Urinary bladder (tissue), 4 donors: ENCODE measurements at places on chromosomes 16 and 17. TPM values are rescaled to one million over a fixed set of nuclear protein-coding genes. Genes with fewer than 3 reads are reported as not detected.

DNA sequence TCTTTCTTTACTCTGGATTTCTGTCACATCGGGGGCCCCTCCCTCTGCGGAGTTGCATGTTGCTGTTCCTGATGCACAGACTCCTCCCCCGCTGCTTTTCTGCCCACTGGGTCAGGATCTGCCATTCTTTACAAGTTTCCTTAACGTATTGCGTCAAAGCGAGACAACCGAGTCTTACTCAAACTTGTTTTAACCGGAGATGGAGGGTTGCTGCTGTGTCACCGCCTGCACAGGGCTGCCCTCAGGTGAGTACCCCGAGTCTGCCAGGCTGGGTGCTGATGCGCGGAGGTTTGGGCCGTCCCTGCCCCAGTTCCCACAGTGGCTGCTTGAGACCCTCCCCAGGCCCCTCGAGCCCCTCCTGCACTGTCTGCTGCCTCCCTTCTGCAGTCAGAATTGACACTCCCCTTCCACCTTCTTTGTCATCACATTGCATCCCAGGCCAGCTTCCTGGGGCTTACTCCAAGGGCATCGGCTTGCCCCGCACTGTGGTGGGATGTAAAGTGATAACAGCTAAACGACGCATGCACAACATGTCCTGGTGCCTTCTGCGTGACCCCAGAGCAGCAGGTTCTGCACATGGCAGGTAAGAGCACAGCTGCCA lies 19.3 kb downstream of the CARHSP1 start:
- DNase-seq, result no peak

DNA sequence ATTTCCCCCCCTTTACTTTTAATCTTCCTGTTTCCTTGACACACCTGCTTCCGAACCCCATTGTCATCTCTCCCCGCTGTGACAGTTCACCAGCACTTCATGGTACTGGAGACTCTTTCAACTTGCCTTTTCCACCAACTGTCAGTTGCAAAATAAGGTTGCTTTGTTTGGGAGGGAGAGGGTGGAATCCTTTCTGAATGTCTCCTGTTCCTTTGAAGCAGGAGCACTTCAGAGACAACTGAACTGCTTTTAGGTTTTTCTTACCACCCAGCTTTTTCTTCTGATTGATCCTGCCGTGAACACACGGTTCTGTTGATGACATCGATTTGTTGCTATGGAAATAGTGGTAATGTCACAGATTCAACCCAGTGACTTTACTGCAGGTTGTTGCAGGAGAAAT lies 42.0 kb downstream of the RPA1 start:
- DNase-seq, result no peak

DNA sequence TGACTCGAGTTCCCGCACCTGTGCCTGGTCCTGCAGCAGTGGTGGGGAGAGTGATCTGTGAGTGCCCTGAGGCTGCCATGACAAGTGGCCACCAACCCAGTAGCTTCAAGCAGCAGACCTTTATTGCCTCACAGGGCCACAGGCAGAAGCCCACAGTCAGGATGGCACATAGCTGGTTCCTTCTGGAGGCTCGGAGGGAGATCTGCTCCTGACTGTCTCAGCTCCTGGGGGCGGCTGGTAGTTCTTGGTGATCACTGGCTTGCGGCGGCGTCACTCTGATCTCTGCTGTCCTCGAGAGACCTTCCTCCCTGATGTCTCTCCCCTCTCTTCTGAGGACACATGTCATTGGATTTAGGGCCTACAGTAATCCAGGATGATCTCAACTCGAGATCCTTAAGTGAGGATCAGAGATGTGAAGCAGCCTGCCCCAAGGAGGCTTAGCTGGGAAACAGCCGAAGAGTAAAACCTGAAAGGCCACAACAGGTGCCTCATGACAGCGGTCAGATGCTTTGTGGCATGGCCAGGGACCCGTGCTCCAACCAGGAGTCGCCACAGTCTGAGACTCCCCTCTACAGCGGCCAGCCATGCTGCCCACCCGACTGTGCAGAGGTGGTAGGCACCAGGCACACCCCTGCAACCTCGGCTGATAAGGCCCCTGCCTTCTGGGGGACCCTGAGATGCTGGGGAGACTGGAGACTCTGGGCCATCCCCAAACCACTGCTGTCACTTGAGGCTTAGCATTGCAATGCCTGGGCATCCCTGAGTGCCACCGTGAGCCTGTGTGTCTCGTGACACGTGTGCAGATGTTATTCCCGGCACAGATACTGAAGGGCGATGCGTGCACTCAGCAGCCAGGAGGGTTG lies 30.0 kb upstream of the SLC38A10 start:
- no peak for DNase-seq

- DNase-seq, result no peak
These were observed 21.6 kb upstream of the ATP2A3 start for GRCh38 chr17:3985846-3986245.

GRCh38 chr16:24925163-24925562 lies 79.4 kb downstream of the SLC5A11 start:
- no peak for DNase-seq

GRCh38 chr16:70331588-70332358 lies 14.9 kb upstream of the DDX19A start:
- DNase-seq, result no peak

DNA sequence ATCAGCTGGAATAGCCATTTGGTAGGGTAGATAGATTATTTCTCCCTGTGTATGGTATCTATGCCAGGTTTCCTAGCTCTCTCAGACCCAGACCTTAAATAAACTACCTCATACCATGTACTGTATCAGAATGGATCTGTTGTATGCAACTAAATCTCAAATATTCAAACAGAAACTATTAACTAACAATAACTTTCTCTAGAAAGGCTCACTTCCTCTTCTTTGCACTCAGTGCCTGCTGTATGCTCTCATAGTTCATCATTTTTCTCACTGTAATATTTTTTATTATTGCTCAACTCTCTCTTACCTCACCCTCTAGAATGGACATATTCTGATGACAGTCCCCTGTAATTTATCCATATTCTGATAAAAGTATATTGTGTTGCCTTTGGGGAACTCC lies 182.4 kb downstream of the TOX3 start:
- DNase-seq, result no peak

DNA sequence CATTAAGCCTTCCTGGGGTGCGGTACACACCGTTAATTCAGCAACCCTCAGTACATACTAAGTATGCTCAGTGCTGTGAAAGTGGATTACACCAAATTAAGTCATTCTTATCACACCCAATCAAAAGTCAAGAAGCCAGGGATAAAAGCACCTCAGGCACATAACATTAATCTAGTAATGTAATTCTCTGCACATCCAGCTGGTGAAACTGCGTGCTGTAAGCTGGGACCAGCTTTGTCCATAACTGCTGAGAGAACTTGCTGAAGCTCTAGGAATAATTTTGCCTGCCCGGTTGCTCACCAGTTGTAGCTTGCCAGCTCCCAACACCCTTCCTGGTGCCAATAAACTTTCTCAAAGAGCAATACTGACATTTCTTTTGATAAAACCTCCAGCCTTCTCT lies 44.9 kb downstream of the SLC47A1 start:
- DNase-seq, result no peak

GRCh38 chr16:20393801-20394577 lies 10.5 kb downstream of the PDILT start:
- no peak for DNase-seq

DNA sequence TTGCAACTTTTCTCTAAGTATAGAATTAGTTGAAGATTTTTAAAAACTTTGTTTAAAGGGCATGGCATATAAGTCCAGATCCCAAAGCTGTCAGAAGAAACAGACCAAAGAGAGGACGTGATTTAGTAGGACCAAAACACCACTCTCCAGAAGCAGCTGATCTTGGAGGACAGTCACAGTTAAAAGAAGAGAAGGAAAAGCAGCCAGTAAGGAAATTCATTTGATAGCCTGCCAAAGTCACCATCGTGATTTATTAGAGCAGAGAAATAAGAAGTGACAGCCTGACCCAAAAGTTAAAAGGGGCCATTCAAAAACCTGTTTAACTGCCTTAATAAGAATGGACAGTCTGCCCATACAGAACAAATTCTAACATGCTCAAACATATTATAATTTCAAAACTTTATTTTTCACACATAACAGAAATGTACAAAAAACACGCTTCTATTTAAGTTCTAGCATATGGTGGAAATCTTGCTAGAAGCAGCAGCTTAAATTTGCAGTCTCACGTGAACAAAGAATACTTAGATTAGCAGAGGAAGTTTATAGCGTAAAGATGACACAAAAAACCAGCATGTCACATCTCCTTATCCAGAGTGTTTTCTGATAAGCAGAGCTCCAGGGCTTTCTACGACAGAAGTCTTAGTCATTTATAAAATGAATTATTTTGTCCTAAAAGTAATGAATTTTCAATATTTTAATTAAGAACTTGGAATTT lies 37.2 kb downstream of the TXNDC11 start:
- no peak for DNase-seq

DNA sequence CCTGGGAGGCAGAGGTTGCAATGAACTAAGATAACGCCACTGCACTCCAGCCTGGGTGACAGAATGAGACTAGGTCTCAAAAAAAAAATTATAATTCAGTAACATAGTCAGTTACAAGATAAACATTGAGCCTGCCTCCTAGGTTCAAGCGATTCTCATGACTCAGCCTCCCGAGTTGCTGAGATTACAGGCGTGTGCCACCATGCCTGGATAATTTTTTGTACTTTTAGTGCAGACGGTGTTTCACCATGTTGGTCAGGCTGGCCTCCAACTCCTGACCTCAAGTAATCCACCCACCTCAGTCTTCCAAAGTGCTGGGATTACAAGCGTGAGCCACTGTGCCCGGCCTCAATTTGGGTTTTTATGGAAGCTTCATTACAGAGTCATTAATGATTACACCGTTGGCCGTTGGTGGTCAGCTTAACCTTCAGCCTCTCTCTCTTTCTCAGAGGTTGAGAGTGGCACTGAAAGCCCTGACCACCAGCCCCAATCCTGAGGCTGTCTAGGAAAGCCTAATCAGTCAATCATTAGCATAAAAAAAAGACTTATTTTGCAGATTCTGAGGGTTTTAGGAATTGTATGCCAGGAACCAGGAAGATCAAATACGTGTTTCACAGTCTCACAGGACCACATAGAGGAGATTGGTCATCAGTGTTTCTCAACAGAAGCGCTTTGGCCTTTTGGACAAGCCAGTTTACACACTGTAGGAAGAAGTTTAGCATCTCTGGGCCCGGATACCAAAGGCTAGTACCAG lies 1.3 kb upstream of the LRRC37A3 start:
- DNase-seq, result no peak

- DNase-seq, result no peak
These were observed 35.5 kb upstream of the ETV4 start for GRCh38 chr17:43581613-43582012.

DNA sequence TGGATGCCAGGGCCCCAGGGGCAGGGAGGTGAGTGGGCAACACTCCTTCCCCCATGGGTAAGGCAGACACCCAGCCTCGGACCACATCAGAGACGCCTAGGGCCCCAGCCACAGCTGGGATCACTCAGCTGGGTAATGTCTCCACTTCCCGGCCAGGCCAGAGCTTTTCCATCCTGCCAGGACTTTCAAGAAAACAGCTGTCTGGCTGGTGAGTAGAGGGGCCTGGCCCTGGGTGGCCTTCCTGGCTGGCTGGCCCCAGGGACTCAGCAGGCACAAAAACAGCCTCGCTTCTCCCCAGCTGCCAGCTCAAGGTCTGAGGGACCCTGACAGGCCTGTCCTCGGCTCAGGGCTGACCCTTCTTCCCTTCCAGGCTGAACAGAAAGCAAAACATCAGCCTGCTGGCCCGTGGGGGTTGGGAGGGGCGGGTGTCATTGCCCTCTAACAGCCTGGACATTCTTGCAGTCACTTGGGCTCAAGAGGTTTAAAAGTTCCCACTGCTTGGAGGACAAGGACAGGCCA lies 45.3 kb upstream of the JPH3 start:
- DNase-seq, result no peak

- DNase-seq, result no peak
These were observed 7.6 kb downstream of the NOL11 start for GRCh38 chr17:67725373-67725791.

DNA sequence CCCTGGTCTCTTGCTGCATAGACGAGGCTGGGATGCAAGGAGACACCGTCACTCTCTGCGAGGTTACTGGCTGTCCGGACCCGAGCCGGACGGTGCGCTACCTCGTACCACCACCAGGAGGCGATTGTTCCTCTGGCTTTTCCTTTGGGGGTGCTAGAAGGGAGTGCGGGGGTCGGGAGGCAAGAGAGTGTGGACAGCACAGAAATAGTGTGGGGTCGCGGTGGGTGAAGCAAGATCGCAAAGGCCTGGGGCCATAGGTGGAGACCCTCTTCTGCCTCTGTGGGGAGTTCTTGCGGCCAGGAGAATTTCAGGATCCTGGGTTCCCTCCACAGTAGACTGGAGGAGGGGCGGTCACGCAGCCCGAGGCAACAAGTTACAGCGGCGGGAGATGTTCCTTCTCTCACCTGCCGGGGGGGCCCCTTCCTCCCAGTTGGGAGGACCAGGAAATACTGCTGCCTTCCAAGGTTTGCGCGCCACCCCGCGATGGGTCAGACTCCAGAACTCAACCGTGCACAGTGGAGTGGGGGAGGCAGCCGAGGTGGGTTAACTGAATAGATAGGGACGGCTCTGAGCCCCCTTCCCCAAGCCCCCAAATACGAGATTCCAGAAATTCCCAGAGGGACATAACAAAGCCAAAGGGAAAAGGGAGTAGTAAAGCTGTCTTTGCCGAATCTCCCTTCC lies 6.9 kb downstream of the PHOSPHO1 start:
- DNase-seq, result no peak

- DNase-seq, result no peak
These were observed 398.6 kb downstream of the CPPED1 start for GRCh38 chr16:12405089-12405488.

GRCh38 chr17:42230225-42230624 lies 35.9 kb upstream of the GHDC start:
- DNase-seq, result no peak

DNA sequence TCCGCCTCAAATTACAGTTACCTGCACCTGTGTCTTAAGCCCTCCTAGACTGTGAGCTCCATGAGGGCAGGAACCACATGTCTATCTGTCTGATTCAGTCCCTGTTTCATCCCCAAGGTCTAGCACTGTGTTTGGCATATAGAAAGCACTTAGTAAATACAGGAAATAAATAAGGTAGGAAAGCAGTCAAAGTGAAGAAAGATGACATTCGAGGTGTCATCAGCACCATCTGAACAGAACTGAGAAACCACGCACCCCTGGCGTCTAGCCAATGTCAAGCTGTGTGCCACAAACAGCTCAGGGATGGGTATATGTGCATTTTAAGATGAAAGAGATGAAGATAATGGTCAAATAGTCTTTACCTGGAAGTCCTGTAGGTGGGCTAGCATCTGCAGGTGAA lies 79.6 kb upstream of the ATP2A3 start:
- DNase-seq, result no peak

- no peak for DNase-seq
These were observed 3.2 kb downstream of the SPG7 start for GRCh38 chr16:89511374-89511773.

GRCh38 chr17:8225813-8226535 lies 15.6 kb upstream of the AURKB start:
- no peak for DNase-seq

Gene DRC3
- total RNA-seq, result 3.6 TPM

Gene SMTNL2
- 8.0 TPM for total RNA-seq

Gene NTN1
- total RNA-seq, result 9.7 TPM

Gene SCNN1G
- total RNA-seq, result 2.4 TPM

Gene NPIPA5
- 3.9 TPM for total RNA-seq

Gene C17orf113
- total RNA-seq, result 0.95 TPM

Gene AARSD1
- total RNA-seq, result 20.6 TPM

Gene IGSF6
- total RNA-seq, result 4.0 TPM

Gene RGS9
- total RNA-seq, result 9.4 TPM

Gene RNF157
- total RNA-seq, result 1.9 TPM

Gene MPP3
- 12.1 TPM for total RNA-seq
